ENCODE measurements at places on chromosomes 7 and 10. TPM values are rescaled to one million over a fixed set of nuclear protein-coding genes. Genes with fewer than 3 reads are reported as not detected.

The ZNF239 gene
- 12.1 TPM for total RNA-seq

The GBX1 gene
- 2.4 TPM for total RNA-seq

The BMPER gene
- total RNA-seq: not detected

The CYP3A7 gene
- total RNA-seq: not detected

The NUTM2D gene
- 13.0 TPM for total RNA-seq

The CYP2E1 gene
- total RNA-seq: 0.49 TPM

The COL17A1 gene
- not detected for total RNA-seq

The PDE6C gene
- not detected for total RNA-seq

The CDHR1 gene
- 19.8 TPM for total RNA-seq

The ACSL5 gene
- total RNA-seq: not detected

The LBX1 gene
- total RNA-seq: 1.0 TPM

The TUBAL3 gene
- not detected for total RNA-seq

The MOGAT3 gene
- not detected for total RNA-seq

The ITIH2 gene
- not detected for total RNA-seq

The CRYGN gene
- 0.32 TPM for total RNA-seq

The WDFY4 gene
- not detected for total RNA-seq

The GIMAP2 gene
- not detected for total RNA-seq

The IGFBP1 gene
- total RNA-seq: not detected

The TRIM73 gene
- total RNA-seq: 6.8 TPM

The MSS51 gene
- 2.1 TPM for total RNA-seq

The PTF1A gene
- not detected for total RNA-seq

The ANXA8 gene
- total RNA-seq: not detected

The RET gene
- 2.5 TPM for total RNA-seq

The PDZD7 gene
- 0.50 TPM for total RNA-seq

The CADPS2 gene
- total RNA-seq: 3.7 TPM

The VAX1 gene
- total RNA-seq: 0.23 TPM

The CDC14C gene
- not detected for total RNA-seq

The ZDHHC4 gene
- total RNA-seq: 74.3 TPM

The GLCCI1 gene
- 26.2 TPM for total RNA-seq

The LIPJ gene
- total RNA-seq: not detected

The HK1 gene
- 88.8 TPM for total RNA-seq

The HECW1 gene
- 3.6 TPM for total RNA-seq

The TMEM130 gene
- 0.61 TPM for total RNA-seq

The C10orf90 gene
- total RNA-seq: 0.25 TPM

The AFAP1L2 gene
- total RNA-seq: 73.6 TPM

The SPAM1 gene
- total RNA-seq: not detected

The C1GALT1 gene
- 15.6 TPM for total RNA-seq
